ENCODE measurements at places on chromosomes 4 and X. TPM values are rescaled to one million over a fixed set of nuclear protein-coding genes. Genes with fewer than 3 reads are reported as not detected.

Gene KLHL13
- total RNA-seq = 46.9 TPM

Gene CITED1
- 42.7 TPM for total RNA-seq

Gene TRIML2
- total RNA-seq = not detected

Gene FAM184B
- not detected for total RNA-seq

Gene SMIM10L2A
- 3.4 TPM for total RNA-seq

Gene CXCL9
- not detected for total RNA-seq

DNA sequence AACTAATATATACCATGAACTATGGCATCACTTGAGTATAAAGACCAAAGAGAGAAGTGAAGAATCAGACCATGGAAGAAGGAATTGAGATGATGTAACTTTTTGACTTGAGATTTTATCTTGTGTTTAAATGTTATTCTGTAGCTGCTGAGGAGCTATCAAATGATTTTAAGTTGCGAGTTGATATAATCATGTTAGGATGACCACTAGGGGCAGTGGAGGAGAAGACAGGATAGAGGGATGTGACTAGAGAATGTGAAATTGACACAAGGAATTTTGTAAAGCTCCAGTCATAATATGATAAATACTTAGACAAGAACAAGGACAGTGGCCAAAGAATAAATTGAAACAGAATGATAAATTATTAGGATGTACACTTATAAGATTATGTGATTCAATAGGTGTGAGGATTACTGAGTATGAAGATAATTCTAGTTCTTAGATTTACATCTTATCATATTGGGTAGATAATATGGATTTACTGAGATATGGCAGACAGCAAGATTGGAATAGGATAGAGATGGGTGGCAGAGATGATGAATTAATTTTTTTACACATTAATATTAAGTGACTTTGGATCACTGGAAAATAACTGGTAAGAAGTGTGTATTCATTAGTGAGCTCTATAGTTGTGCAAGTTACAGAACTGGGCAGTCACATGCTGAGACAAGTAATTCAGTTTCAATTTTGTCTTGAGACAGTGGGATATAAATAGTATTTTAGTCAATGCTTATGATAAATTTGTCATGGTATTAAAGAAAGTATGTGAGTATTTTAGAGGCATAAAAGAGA lies 816.0 kb upstream of the PCDH10 start:
- DNase-seq = no peak
- H3K4me3 ChIP-seq = no peak overlapping the region
- H3K27me3 ChIP-seq = no peaks in the 10 kb centered on the region
- no peak overlapping the region for H3K27ac ChIP-seq
- H3K4me1 ChIP-seq = no peaks in the 10 kb centered on the region

GRCh38 chrX:40933132-40933705 lies 152.0 kb upstream of the USP9X start:
- H3K4me3 ChIP-seq = peak overlapping the region; percentile 38
- peaks cover 5% of the 10 kb centered on the region for H3K4me1 ChIP-seq
- peaks cover 2% of the 10 kb centered on the region for H3K27me3 ChIP-seq
- no peak for DNase-seq
- H3K36me3 ChIP-seq = no peaks in the 10 kb centered on the region
